GM20000 (cell line): ENCODE measurements at places on chromosomes 12 and 14.

GRCh38 chr12:89349814-89350213 is 2.5 kb downstream of the DUSP6 start:
- DNase-seq: no peak

GRCh38 chr14:51979088-51979709 is 10.1 kb upstream of the RTRAF start:
- peak; percentile 64 for DNase-seq

DNA sequence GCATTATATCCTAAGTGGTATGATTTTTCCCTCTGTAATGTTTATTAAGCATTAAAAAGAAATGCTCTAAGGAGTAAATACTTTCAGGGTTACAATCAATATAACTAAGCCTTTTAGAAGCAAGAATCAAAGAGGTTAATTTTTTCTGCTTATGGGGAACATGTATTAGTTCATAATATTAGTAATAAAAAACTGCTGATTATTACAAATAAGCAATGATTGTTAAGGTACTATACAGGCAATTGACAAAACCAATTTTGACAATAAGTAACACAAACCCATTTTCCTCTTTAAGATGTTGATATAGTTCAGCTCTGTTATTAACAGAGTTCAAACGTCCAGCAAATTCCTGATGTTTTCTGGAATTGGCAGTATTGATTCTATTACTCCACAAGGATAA is 31.8 kb downstream of the INTS13 start:
- DNase-seq: no peak

GRCh38 chr12:87793131-87793530 is 236.1 kb downstream of the C12orf50 start:
- DNase-seq: no peak

DNA sequence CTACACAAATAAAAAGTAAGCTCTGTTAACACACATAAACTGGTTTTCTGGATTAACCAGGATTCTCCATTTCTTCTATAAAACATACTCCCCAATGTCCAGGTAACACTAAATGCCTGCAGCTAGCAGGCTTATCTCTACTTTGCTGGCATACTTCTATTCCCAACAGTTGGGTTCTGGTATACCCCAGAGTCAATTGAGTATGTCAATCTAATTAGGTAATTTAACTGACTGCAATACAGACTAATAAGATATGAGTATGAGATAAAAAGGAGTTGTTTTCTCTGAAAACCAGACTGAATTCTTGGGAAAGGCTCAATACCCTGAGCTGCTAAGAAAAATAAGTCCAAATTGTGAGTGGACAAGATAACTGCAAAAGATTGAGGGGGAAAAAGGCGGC is 9.4 kb upstream of the NT5DC3 start:
- no peak for DNase-seq

DNA sequence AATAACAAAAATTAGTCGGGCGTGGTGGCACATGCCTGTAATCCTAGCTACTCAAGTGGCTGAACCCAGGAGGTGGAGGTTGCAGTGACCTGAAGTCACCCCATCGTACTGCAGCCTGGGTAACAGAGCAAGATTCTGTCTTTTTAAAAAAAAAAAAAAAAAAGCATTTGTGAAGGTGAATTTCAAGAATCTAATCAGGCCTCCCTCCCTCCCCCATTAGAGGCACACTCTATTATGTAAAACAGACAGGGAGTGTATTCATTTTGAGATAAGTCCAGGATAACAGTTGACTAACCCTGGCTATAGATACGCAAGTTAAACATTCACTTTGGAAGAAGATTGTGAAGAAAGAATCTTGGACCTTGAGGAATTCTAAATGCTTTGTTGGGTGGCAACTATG is 2.9 kb downstream of the RESF1 start:
- DNase-seq: no peak

DNA sequence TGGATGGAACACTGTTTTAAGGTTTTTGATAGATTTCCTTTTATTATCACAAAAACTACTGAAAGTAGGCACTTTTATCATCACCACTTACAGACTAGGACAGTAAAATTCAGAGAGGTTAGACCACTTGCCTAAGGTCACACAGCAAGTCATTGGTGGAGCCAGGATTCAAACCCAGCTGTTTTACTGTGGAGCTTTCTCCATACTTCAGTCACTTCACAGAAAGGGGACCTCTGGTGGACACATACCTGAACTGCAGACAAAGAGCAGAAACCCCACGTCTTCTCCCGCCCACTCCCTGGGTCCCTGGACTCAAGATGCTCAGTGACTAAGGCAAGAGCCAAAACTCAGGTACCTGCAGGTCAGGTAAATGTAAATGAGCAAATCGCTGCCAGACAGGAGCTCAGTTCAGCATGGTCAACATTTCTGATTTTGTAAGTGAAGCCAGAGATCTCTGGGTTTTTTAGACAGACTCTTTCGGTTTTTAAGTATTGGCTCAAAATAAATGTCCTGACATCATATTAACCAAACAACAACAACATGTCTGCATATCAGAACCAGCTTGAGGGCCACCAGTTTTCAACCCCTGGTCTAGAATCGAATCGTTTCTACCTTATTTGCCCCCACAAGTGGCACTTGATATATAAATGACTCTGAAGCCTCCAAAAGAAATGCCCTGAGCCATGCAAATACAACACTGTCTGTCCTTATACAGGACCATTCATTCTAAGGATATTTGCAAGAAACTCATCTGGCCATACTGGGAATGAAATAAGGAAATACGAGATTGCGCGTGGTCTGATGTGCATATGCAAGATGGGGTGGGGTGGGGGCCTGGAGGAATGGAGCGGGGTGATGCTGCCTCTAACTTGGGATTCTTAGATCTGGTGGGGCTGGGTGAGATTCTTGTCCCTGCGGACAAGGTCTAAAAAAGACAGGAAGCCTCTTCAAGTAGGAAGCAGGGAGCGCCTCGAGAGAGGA is 110.9 kb downstream of the KSR2 start:
- peak; percentile 74 for DNase-seq

DNA sequence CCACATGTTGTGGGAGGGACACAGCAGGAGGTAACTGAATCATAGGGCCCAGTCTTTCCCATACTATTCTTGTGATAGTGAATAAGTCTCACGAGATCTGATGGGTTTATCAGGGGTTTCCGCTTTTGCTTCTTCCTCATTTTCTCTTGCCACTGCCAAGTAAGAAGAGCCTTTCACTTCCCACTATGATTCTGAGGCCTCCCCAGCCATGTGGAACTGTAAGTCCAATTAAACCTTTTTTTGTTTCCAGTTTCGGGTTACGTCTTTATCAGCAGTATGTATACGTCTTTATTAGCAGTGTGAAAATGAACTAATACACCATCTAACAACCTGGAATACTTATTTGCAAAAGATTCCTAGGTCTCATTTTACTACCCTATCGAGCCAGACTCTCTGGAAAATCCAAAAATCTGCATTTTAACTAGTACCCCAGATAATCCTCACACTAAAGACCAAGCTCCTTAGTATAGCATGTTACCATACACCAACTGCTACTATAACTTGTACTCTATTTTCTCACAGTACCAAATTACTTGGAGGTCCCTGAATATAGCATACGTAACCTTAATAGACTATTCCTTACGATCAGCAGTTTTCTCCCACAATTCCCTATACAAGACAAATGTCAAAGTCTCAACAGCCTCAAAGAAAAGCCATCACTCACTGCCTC is 11.5 kb downstream of the GTF2A1 start:
- no peak for DNase-seq

DNA sequence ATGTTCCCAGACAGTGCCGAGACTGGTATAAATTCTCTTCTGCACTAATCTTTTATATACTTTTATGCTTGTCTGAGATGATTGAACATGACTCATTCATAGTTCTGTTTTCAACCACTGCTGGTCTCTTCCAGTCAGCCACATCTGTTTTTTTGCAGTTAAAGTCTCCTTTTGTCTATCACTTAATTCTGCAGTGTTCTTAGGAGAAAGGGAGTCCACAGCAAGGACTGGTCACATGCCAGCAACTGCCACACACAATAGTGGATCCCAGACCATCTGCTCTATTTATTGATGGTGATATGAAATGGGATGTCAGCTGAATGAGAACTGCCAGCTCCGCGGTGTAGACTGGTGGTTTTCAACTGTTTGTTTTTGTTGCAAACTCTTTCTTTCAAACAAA is 379.8 kb downstream of the MED13L start:
- no peak for DNase-seq

- no peak for DNase-seq
These were observed 32.3 kb downstream of the DRAM1 start for GRCh38 chr12:101909646-101910045.

DNA sequence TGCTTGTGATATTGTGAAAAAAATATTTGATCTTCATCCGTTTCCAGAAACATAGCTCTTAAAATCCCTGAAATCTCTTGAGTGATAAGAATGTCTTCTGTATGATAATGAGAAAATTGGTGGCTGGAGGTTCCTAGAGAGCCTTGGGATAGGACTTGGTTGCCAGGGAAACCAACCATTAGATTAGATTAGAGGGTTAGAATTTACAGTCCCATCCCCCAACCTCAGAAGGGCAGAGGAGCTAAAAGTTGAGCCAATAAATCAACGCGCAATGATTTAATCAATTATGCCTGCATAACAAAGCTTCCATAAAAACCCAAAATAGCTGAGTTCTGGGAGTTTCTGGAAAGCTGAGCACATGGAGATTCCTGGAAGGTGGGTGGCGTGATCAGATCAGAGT is 10.6 kb downstream of the SEL1L start:
- DNase-seq: no peak

GRCh38 chr14:24609655-24610344 is at the start of gene GZMH:
Gene GZMH, minus strand, starts transcription at chr14:24609685. Its CDS starts 72 bp downstream, at chr14:24609613.
- no peak for DNase-seq

DNA sequence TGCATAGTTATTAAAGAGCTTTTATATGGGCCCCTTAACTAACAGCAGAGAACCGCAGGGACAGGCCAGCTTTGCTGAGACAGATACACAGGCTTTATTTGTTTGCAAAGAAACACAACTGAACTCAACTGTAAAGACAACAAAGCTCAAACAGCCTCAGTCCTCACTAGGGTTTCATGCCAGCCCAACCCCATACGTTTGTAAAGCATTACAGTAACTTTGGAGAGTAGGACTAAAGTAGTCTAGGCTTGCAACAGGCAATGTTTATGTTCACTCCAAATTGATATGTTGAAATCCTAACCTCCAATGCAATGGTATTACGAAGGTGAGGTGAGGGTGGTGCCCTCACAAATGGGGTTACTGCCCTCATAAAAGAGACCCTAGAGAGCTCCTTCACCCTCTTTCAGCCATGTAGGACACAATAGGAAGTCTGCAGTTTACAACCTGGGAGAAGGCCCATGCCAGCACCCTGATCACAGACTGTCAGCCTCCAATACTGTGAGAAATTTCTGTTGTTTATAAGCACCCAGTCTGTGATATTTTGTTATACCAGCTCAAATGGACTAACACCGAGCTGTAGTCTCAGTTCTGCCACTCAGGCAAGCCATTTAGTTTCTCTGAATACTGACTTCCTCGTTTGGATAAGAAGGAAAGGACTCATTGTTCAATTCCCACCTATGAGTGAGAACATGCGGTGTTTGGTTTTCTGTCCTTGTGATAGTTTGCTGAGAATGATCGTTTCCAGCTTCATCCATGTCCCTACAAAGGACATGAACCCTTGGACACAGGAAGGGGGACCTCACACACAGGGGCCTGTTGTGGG is 35.2 kb downstream of the PPM1H start:
- no peak for DNase-seq

DNA sequence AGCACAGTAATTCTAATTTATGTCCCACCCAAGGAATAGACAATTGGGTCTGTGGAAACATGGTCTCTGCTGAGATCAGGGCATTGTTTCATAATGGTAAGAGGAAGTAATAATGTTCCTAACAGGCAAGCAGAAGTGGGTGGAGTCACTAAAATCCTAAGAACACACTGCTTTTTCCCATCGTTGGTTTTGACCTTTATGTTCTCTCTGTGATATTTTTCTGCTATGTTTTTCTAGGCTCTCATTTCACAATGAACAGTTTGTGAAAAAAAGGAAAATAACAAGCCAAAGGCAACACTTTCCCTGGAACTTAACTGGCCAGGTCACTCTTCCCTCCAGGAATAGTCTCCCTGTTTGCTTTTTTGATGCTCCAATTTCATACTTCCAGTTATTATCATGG is 80.6 kb upstream of the OVCH1 start:
- DNase-seq: no peak

GRCh38 chr14:32468955-32469354 is 139.9 kb downstream of the AKAP6 start:
- DNase-seq: no peak

GRCh38 chr12:68279227-68280054 is 26.0 kb upstream of the IL22 start:
- no peak for DNase-seq
